Type B pancreatic cell (in vitro differentiated cells): ENCODE measurements at places on chromosomes 12 and 14. TPM values are rescaled to one million over a fixed set of nuclear protein-coding genes. Genes with fewer than 3 reads are reported as not detected.

RASSF9 gene
- total RNA-seq = 2.0 and 5.3 TPM in 2 replicates

SRGAP1 gene
- total RNA-seq = 13.1 and 14.9 TPM in 2 replicates

OR6C4 gene
- not detected in 2 replicates for total RNA-seq

PSME2 gene
- total RNA-seq = 134 and 155 TPM in 2 replicates

DNA sequence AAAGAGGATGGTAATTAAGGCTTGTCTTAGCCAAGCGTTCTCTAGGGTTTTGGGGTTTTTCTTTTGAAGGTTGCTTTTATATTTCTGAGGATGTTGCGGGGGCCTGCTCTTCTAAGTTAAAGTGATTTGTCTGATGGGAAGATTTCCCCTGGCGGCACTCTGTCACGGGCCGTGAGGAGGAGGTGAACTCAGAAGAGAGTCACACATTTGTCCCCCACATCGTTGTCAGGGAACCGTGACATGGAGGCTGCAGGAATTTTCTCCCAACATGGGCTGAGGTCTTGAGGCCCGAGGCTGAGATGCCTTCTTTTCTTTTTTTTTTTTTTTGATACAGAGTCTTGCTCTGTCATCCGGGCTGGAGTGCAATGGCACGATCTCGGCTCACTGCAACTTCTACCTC lies 71.5 kb downstream of the ADGRD1 start:
- no peak for DNase-seq

GRCh38 chr14:75371297-75371696 lies 56.5 kb upstream of the JDP2 start:
- no peak for DNase-seq

GRCh38 chr12:127293507-127294310 lies 973.3 kb upstream of the TMEM132C start:
- no peak for DNase-seq

DNA sequence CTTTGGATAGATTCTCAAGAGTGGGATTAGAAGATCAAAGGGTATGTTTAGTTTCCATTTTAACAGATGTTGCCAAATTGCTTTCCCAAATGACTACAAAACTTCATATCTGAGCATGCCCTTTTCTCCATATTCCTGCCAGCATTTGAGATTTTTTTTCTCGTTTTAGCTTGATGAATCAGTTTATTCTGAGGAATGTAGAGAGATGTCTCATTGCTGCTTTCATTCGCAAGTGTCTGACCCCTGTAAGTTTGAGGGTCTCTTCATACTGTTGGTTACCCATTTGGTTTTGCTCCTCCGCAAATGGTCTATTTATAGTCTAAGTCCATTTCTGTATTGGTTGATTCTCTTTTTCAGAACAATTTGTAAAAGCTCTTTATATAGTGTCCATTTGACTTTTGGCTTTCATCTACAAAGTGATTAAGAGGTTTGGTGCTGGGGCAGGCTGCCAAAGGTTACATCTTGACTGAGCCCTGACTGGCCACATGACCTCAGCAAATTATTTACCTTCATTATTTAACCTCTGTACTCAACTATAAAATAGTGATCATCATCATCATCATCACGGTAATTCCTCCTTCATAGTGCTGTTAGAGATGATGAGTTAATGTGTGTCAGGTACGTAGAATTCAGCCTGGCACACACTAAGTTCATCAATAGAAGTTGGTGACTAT lies 33.6 kb downstream of the HCAR2 start:
- no peak for DNase-seq

GRCh38 chr12:57992001-57992400 lies 50.6 kb downstream of the ATP23 start:
- no peak for DNase-seq

- no peak for DNase-seq
These were observed 49.5 kb downstream of the SOCS2 start for GRCh38 chr12:93621986-93622385.
